ENCODE measurements at places on chromosomes 1 and 21.

DNA sequence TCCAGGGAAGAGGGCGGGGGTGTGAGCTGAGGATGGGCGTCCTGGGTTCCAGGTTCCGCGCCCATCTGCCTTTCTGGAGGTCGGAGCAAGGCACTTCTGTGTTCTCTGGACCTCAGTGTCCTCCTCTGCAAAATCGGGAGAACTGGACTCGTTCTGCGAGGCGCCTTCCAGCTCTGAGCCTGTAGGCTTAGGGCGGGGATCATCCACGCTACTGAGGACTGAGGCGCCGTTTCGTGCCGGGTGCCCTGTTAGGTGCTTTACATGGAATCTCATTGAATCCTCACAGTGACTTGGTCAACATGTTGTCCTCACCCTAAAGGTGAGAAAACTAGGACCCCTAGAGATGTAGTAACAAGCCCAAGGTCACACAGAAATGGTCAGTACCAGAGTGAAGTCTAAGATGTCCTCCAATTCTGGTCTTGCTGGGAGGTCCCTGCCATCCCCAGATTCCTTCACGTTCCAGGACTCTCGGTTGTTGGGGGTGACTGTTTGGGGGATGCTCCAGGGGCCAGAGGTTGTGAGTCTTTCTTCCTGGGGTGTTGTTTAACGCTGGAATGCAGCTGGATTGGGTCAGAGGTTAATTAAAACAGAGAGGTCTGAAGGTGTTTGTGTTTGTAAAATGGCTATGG, 677 bp downstream of the PRKAA2 start:
- DNase-seq = peak; percentile 38

GRCh38 chr1:207648334-207649209, 3.6 kb downstream of the CR1L start:
- no peak for DNase-seq

GRCh38 chr1:193856261-193856660, 669.8 kb upstream of the B3GALT2 start:
- no peak for DNase-seq

GRCh38 chr1:64948216-64948615, 18.1 kb downstream of the JAK1 start:
- DNase-seq = no peak

DNA sequence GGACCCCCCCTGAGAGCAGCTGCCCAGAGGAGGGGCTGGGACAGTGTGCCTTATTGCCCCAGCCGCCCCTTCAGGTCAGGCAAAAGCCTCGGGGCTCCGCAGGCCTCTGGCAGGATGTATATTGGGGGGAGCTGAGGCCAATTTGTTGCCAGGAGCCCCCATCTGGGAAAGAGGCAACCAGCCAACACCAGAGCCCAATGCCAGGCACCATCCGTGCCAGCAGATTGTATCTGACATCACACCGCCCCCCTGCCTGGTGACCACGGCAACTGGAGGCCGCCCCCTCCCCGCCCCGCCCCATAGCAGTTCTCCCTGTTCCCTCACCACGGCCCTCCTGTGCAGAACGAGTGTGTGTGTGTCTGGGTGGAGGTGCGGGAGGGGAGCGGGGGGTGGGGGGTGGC, 3.6 kb upstream of the PLEKHG5 start:
- peak; percentile 62 for DNase-seq

- DNase-seq = no peak
Observed at GRCh38 chr1:152111515-152111968, 3.7 kb downstream of the TCHH start.

- no peak for DNase-seq
Observed at GRCh38 chr21:42287193-42288083, 27.8 kb downstream of the TFF3 start.

DNA sequence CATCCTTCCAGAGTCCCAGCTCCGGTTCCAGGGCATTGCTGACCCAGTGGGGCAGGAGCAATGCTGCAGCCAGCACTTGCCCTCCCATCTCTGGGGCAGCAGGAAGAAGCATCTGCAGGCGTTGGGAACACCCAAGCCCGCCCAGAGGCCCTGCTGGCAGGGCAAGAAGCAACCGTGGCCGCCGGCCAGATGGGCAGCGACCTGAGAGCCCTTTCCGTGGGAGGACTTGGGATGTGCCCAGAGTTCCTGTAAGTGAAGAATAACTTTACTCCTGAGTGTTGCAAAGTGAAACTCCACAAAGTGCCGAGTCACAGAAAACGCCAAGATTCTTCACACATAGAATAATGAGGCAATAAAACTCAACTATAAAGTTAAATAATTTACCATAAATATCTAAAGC, 46.0 kb downstream of the GRIK3 start:
- no peak for DNase-seq

DNA sequence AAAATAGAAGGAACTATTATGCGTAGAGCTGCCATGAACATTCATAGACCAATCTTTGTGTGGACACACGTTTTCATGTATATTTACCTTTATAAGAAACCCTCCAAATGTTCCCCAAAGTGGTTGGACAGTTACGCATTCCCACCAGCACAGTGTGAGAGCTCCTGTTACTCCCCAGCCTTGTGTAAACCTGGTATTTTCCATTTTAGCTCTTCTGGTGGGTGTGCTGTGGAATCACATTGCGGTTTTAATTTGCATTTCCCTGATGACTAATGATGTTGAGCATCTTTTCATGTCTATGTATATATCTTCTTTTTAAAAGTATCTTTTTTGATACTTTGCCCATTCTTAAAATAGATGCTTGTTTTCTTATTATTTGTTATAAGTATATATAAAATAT, 3.2 kb upstream of the UBASH3A start:
- DNase-seq = no peak

DNA sequence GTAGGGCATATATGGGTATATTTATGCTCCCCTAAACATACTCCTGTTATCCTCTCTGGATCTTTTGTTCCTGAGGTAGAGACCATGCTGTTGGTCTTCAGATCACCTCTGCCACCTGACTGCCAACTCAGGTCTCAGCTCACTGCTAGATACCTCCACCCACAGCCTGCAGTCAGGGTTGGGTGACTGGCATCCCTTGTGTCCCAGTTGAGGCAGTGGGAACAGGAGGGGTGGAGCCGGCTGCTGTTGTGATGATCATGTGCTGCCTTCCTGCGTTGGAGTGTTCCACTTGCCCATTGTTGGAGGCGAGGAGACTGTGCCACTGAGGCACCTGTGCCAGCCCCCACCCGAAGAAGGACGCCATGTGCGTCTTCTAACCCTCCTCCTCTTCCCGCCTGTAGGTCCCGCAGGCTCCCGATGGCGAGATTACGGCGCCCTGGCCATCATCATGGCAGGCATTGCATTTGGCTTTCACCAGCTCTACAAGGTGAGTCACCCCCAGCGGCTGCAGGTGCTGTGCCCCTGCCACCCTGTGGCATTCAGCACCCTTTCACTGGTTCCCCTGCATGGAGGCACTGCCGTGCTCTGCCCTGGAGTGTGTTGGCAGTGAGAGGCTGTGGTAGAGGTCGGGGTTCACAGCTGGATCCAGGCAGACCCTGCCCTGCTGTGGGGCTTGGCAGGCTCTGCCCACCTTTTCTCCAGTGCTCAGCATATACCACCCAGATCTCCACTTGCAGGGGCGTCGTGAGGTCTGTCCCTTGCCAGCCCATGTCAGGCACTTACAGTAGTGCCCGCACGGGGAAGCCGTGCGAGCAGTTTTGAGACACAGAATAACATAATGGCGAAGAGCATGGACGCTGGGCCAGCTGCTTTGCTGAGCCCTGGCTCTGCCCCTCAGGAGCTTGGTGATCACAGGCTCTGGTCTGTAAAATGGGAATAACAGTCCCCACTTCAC, 143.5 kb downstream of the PEX14 start:
- DNase-seq = no peak

Data from cerebellum (tissue), 4 donors.